Upper lobe of right lung (tissue), 1 donor: ENCODE measurements at places on chromosomes 11 and 22. TPM values are rescaled to one million over a fixed set of nuclear protein-coding genes. Genes with fewer than 3 reads are reported as not detected.
A peak's percentile ranks its signal among the peaks of the same experiment; 100 is the strongest.

DNA sequence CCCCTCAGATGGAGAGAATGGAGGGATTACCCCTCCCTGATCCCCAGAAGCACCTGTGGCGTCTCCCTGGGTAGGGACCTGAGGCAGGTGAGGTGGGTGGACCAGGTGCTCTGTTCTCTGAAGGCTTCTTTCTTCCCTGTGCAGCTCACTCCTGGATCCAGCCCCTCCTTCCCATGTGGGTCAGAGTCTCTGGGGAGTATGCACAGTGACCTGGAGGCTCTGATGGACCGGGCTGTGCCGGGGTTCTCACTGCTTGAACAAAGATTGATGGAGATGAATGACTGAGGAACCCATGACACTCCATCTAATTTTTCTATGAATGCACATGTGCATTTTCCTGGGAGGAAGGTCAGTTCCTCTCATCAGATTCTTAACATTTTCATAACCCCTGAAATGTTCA, 78.6 kb upstream of the SHANK2 start:
- no peaks in the 10 kb centered on the region for H3K36me3 ChIP-seq
- H3K27me3 ChIP-seq, result no peaks in the 10 kb centered on the region
- no peak overlapping the region for H3K27ac ChIP-seq
- H3K4me3 ChIP-seq, result no peak overlapping the region

GRCh38 chr11:123083623-123084029, 21.7 kb upstream of the HSPA8 start:
- H3K27me3 ChIP-seq, result no peaks in the 10 kb centered on the region
- peaks cover 11% of the 10 kb centered on the region for H3K4me1 ChIP-seq

GRCh38 chr11:46675288-46675851, 25.0 kb downstream of the ARHGAP1 start:
- no peaks in the 10 kb centered on the region for H3K27me3 ChIP-seq
- H3K27ac ChIP-seq, result peak overlapping the region; percentile 84
- H3K4me3 ChIP-seq, result no peak overlapping the region
- peak; percentile 62 for DNase-seq

DNA sequence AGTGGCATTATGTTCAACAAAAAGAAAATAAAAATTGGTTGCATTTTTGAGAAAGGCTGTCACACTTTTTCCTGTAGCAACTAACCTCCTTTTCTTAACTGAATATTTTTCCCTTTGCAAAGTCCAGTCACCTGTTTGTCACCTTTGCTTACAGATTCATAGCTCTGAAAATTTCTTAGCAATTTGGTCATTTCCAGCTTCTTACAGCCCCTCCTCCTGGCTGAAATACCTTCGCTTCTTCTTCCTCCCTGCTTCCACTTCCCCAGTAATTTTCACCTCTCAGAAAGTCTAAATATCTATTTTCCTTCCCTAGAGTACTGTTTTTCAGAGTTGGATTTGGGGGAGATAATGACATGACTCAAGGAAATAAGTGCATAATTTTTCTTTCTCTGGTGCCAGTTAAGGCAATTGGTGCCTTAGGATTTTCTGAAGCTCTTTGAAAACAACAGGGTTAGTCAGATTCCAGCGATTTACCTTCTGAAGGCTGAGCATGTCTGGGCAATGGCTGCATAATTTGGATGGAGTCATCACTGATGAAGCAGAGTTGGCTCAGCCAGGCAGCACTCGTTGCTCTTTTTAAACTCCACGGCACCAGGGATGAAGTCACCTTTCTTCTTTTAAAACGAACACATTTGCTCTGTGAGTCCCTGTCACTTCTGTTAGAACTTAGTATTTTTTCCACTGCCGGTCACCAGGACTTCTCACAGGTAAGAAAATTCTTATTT, 62.1 kb upstream of the AMOTL1 start:
- H3K27ac ChIP-seq, result no peak overlapping the region
- H3K27me3 ChIP-seq, result no peaks in the 10 kb centered on the region
- no peak for DNase-seq
- H3K4me1 ChIP-seq, result no peaks in the 10 kb centered on the region
- no peak overlapping the region for H3K4me3 ChIP-seq
- H3K36me3 ChIP-seq, result no peaks in the 10 kb centered on the region

DNA sequence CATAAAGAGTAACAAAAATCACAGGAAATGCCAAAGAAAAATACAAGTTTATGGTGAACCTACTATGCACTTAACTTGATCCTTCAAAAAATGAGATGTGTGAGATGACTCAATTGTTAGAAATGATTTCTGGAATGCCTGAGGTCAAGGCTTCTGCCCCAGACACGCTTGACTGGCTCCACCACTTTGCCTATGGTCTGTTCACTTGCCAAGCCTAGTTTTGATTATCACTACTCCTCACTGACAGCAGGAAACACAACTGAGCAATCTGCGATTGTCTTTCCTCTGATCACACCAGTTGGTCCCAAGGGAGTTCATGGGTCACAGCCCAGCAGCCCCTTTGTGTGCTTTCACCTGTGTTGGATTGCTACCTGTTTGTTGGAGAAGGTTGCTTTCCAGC, 20.6 kb upstream of the PRDM10 start:
- H3K36me3 ChIP-seq, result no peaks in the 10 kb centered on the region
- H3K4me1 ChIP-seq, result no peaks in the 10 kb centered on the region
- H3K27ac ChIP-seq, result no peak overlapping the region

DNA sequence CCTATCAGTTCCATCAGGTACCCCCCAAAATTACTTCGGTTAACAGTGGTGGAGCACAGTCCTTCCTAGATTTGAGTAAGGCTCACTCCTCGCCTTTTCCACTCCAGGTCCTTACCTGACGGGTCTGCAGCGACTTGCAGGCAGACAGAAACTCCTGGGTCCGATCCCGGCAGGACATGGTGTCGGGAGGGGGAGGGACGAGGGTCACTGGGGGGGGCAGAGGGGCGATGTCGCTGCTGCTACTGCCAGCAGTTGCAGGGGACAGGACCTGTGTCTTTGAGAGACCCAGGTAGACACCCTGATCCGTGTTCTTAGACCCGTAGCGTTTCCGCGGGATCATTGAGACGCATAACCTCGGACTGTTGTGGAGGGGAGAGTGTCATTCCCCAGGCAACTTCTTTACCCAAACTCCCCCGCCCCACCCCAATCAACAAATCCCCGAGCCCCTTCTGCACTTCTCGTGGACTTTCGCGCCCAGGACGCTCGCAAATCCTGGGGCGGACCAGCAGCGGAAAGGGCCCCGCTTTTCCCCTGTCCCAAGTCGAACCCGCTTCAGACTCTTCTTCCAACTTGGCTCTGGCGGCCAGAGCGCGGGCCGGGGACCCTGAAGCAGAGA, 839 bp downstream of the STX5 start:
- H3K4me3 ChIP-seq, result peak overlapping the region; percentile 74
- H3K27me3 ChIP-seq, result no peaks in the 10 kb centered on the region
- peaks cover 15% of the 10 kb centered on the region for H3K4me1 ChIP-seq
- no peak for DNase-seq

DNA sequence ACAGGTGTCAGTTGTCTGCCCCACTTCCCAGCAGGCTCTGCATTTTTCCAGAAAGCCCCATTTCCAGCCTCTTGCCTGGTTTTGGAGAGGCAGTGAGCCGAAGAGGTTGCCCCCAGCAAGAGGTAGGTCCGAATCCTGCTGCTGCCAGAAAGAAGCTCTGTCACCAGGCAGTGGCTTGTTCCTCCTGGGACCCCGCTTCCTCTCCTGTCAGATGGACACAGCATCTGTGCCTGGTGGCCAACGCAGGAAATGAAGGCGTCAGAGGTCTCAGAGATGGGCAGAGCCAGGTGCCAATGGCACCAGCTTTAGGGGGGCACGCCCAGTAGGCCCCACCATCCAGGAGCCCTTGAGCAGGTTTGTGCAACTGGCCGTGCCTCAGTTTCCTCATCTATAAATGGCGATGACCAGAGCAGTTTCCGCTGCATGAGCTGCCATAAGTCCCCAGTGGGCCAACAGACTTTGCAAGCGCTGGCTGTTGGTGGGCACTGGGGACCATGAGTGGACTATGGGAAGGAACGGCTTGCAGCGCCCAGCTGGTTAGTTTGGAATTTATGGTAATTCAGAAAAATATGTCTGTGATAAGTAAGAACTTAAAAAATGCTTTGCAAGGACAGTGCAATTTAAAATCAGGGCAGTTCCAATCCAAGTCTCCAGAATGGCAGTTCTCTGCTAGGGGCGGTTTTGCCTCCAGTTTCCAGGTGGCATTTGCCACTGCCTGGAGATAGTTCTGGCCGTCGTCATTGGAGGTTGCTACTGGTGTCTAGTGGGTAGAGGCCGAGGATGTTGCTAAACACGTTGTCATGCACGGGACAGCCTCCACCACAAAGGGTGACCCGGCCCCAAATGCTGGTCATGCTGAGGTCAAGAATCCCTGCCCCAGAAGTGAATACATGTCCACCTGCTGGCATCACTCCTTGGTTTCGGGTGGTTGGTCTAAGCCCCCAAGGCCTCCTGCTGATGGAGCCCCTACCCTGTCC, 2.3 kb upstream of the OSBPL5 start:
- peaks cover 29% of the 10 kb centered on the region for H3K4me1 ChIP-seq
- no peak overlapping the region for H3K27ac ChIP-seq
- H3K36me3 ChIP-seq, result no peaks in the 10 kb centered on the region
- DNase-seq, result peak; percentile 46
- no peak overlapping the region for H3K4me3 ChIP-seq

DNA sequence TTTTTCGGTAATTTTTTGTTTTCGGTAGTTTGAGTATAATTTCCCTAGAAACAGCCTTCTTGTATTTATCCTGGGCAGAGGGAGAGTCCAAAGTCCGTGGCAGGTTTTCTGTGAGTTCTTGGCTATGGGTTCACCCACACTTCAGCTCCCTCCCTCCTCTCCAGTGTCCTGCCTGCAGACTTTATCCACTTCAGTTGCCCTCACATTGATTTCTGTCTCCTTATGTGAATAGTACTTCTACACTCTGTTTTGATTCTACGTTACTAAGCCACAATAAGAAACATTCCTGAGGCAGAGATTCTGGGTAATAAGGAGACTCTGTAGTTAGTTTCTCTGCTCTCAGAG, 868.6 kb downstream of the METTL15 start:
- H3K27ac ChIP-seq, result no peak overlapping the region
- no peak overlapping the region for H3K4me3 ChIP-seq
- H3K4me1 ChIP-seq, result no peaks in the 10 kb centered on the region
- H3K36me3 ChIP-seq, result no peaks in the 10 kb centered on the region
- no peak for DNase-seq
- H3K27me3 ChIP-seq, result no peaks in the 10 kb centered on the region

- no peak overlapping the region for H3K4me3 ChIP-seq
- DNase-seq, result no peak
- no peaks in the 10 kb centered on the region for H3K27me3 ChIP-seq
These were observed 168.1 kb downstream of the NXPE2 start for GRCh38 chr11:114846416-114846791.

DNA sequence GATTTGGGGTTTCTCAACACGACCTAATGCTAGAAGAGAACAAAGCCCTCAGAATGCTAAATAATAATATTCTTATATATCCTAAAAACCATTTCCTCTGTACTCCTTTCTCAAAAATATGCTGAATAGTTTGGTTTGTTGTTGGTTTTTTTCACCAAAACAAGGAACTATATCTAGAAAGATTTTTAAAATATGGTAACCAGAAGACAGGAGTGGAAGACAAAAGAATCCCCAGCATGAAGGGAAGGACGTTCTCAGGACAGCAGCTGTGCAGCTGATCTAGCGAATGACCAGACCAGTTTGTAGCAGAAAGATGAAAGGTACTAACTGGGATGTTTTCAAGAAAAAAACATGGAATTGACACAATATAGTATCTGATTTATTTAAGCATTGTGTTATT, 19.3 kb downstream of the FEZ1 start:
- no peaks in the 10 kb centered on the region for H3K36me3 ChIP-seq
- no peak overlapping the region for H3K27ac ChIP-seq
- DNase-seq, result no peak
- no peaks in the 10 kb centered on the region for H3K27me3 ChIP-seq

DNA sequence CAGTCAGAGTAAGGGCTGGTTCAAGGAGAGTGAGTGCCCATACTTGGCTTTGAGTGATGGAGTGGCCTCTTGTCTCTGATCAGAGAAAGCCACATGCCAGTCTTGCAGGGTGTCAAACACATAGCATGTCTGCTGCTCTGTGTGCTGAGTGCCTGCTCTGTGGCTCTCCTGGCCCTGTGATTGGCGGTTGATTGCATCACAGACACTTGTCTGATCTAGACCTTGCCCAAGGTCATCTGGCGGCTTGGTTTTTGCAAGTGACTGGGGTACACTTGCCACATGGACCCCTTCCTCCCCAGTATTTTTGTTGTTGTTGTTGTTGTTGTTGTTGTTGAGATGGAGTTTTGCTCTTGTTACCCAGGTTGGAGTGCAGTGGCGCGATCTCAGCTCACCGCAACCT, 10.3 kb downstream of the OSBP2 start:
- H3K4me3 ChIP-seq, result no peak overlapping the region
- H3K27ac ChIP-seq, result no peak overlapping the region
- H3K27me3 ChIP-seq, result no peaks in the 10 kb centered on the region
- no peaks in the 10 kb centered on the region for H3K36me3 ChIP-seq
- no peak for DNase-seq

GRCh38 chr11:59102259-59102765, 4.7 kb upstream of the FAM111B start:
- peak; percentile 81 for DNase-seq
- H3K36me3 ChIP-seq, result no peaks in the 10 kb centered on the region
- peak overlapping the region; percentile 37 for H3K4me3 ChIP-seq
- peaks cover 6% of the 10 kb centered on the region for H3K27me3 ChIP-seq
- peaks cover 10% of the 10 kb centered on the region for H3K4me1 ChIP-seq

DNA sequence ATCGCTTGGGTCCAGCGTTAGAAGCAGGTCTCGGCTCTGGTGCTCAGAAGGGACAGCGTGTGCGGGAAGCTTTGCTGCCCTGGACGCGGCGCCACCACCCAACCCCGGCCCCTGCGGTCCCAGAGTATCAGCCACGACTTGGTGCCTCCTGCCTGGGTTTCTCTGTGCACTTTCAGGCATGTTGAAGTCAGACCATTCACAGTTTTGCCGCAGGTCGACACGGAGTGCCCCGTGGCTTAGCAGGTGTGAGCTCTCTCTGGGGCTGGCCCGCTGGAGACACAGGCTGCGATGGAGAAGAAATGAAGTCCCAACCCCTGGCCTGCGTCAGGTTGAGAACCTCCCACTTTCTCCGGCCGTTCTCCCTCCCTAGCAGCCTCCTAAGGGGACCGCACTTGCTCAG, 494.5 kb downstream of the BRD1 start:
- no peak overlapping the region for H3K27ac ChIP-seq
- no peaks in the 10 kb centered on the region for H3K36me3 ChIP-seq
- no peaks in the 10 kb centered on the region for H3K27me3 ChIP-seq
- peak; percentile 52 for DNase-seq

GRCh38 chr11:129894278-129895125, 876 bp downstream of the NFRKB start:
- H3K4me1 ChIP-seq, result peaks cover 16% of the 10 kb centered on the region
- no peaks in the 10 kb centered on the region for H3K27me3 ChIP-seq
- peaks cover 34% of the 10 kb centered on the region for H3K36me3 ChIP-seq
- H3K27ac ChIP-seq, result peak overlapping the region; percentile 84
- peak overlapping the region; percentile 76 for H3K4me3 ChIP-seq

The RASSF10 gene
- total RNA-seq, result 4.8 TPM

The MFRP gene
- not detected for total RNA-seq

The SULT4A1 gene
- total RNA-seq, result not detected

The DERL3 gene
- total RNA-seq, result 3.8 TPM

The OR51B4 gene
- not detected for total RNA-seq

The TMEM45B gene
- total RNA-seq, result 16.4 TPM

The PRODH gene
- 60.9 TPM for total RNA-seq

The RAG1 gene
- total RNA-seq, result 0.78 TPM

The OR8A1 gene
- total RNA-seq, result not detected
